ENCODE measurements at places on chromosomes 6 and 20.

DNA sequence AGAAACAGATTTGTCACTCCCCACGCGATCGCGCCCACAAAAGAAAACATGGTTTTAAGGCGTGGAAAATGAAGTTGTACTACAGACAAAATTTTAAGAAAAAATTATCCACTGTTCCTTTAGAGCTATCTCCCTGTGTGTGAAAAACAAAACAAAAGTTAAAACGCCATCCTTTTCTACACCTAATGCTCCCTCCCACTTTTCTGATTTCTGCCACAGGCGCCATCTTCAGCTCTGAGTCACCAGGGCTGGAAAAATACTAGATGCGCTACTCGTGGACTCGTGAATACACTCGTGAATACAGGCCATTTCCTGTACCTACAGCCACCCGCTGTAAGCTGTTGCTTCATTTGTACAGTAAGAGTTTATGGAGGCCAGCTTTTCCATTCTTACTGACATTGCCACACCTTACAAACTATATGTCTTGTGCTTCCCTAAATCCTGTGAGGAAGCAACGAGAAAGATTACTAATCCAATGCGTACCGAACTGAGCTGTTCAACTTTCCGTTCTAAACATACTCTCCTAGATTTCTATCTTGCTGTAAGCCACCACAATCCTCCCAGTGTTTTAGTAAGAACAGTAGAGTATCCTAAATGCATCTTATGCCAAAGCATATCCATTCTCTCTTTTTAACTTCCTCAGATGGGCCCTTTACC lies 773 bp upstream of the AHI1 start:
- DNase-seq: peak; percentile 77

DNA sequence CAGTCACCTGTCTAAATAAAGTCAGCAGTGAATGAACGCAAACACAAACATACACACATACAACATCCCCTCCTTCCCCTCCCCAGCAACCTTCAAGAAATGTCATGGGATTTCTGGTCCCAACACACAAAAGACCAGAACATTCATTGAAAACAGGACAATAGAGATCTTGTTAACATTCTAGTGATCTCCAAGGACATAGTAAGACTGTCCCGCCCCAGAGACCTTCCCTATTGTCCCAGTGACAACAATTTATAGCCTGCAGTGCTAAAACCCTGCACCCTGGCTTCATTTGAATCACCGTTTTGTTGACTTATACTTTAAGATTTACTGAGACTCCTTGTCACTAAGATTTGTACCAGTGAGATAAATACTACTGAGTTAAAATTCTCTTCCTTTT lies 143.9 kb upstream of the NOX3 start:
- no peak for DNase-seq

- peak; percentile 87 for DNase-seq
Observed at GRCh38 chr6:158559895-158560835, at the start of gene TMEM181. Gene TMEM181 (plus strand): TSS chr6:158560091. CDS start chr6:158560225, 134 bp downstream.

DNA sequence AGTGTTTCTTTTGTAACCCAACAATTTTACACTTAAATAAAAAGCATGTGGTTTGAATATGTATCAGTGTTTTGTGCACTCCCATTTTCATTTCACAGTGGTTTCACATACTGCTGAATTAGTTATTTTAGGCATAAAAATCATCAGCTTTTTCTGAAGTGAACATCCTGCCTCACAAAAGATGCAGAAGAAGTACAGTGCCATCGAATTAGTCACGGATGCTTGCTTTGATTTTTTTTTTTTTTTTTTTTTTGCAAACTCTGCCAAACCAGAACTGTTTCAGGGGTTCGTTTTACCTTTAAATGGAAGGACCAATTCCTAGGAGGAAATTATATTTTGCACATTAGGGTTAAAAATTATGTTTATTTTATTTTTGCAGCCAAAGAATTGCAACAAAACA lies 158.6 kb downstream of the RPS12 start:
- DNase-seq: no peak

- no peak for DNase-seq
Observed at GRCh38 chr20:24011282-24011681, 22.7 kb upstream of the GGTLC1 start.

DNA sequence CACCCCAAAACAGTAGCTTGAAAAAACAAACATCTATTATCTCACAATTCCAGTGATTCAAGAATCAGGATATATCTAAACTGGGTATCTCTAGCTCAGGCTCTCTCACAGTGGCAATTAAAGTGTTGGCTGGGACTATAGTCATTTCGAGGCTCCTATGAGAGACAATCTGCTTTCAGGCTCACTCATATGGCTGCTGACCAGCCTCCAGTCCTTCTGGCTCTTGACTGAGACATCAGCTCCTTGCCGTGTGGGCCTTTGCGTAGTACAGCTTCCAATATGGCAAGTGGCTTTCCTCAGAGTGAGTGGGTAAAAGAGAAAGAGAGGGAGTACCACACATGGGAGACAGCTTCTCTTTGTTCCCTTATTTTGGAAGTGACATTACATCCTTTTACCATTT lies 327.2 kb downstream of the CENPW start:
- DNase-seq: no peak

DNA sequence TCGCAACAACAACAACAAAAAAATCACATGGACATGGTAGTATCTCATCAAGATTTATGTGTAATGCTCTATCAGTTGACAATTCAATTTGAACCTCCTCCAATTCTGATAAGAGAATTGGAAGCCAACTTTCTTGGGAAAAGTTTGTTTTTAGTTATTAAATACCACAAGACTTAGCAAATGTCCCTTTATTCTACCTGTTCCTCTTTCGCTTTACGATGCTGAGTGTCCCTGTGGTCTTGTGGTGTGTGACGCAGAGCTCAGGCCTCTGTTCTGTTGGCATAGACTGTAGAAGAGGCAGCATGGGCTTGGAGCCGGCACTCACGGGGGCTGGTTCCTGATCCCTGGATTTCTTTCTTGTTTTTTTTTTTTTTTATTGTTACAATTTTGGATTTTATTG lies 76.7 kb downstream of the PSMB1 start:
- DNase-seq: no peak

- DNase-seq: no peak
Observed at GRCh38 chr6:7249391-7249790, 63.6 kb downstream of the SSR1 start.

Measured in right lung (tissue), 10 donors.